ENCODE measurements at places on chromosomes 11 and 22.

GRCh38 chr22:19492504-19493174 lies 12.9 kb downstream of the CDC45 start:
- DNase-seq: no peak

GRCh38 chr22:23204541-23205157 lies 24.3 kb downstream of the BCR start:
- no peak for DNase-seq

DNA sequence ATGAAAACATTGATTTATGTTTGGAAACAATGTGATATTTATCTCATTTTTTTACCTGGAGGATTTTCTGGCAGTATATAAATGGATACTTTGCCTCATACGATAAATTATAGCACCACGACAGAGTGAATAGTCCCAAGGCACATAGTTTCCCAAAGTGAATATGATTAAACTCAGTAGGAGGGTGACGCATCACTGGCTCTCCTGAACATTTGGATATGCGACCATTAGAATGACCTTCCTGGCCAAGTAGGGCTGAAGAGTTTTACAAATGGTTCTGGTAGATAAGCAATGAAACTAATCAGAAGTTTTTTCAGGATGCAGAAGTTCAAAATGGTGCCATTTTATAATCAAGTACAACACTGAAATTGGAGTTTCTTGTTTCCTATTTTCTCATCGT lies 397.7 kb downstream of the AASDHPPT start:
- DNase-seq: no peak

GRCh38 chr22:46460857-46461256 lies 76.6 kb downstream of the CELSR1 start:
- no peak for DNase-seq

DNA sequence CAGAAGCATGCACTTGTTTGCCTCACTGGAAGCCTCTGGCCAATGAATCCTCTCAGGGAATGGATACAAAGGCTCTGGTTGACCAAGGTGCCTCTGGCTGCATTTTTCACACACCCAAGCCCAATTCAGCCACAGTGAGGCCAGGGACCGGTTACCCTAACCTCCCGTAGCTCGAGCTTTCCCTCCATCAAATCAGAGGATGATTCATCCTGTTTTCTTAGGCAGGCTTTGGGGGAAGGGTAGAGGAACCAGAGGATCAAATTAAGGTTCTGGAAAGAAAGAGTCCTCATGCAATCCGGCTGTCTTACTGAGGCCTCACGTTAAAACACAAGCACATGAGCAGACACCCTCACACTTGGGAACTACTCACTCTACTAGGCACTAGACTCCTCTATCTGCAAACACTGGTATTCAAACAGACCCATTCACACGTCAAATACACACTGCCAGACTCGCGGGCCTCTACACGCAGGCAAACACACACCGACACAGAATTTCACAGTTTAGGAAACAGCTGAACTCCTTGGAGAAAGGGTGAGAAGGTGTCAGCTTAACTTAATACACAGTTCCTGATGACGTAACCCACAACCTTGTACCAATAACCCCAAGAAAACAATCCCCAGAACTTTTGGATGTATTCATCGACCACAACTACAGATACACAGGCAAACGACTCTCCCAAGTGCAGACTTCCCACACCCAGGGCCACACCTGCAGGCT lies 12.4 kb downstream of the NRXN2 start:
- no peak for DNase-seq

GRCh38 chr11:11979488-11980117 lies 28.8 kb downstream of the DKK3 start:
- DNase-seq: no peak

DNA sequence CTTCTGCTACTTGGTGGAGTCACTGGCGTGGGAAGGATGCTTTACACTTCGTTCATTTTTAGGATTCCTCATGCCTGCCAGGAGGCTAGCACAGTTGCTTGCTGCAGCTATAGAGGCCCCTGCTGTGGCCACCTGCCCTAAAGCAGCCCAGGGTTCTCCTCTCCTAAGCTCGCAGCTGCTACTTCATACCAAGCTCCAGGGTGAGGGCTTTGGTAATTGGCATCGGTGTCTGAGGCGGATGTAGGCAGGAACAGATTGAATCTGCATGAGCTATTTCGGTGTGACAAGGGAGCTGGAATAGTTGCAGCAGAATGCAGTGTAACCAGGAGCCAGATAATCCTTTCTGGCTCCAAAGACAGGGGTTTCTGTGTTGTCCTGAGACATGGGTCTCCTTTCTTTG lies 133.1 kb downstream of the MICAL2 start:
- DNase-seq: no peak

DNA sequence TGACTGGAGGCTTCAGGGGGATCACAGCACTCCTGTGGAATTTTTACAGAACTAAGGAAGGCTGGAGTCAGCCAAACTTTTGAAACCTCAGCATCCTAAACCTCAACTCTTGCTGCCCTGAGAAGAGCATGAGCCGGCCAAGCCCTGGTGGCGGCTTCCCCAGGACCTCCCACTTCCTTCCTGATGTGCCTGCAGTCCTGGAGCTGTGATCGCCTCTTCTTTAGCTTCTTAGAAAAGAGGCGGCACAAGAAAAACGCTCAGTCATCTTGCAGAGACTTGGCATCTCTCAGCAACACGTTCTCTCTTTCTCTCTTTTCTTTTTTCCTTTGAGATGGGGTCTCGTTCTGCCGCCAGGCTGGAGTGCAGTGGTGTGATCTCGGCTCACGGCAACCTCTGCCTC lies 40.4 kb upstream of the AMPD3 start:
- DNase-seq: peak; percentile 13

- peak; percentile 85 for DNase-seq
These were observed 12.6 kb upstream of the UCP2 start for GRCh38 chr11:73995247-73995646.

DNA sequence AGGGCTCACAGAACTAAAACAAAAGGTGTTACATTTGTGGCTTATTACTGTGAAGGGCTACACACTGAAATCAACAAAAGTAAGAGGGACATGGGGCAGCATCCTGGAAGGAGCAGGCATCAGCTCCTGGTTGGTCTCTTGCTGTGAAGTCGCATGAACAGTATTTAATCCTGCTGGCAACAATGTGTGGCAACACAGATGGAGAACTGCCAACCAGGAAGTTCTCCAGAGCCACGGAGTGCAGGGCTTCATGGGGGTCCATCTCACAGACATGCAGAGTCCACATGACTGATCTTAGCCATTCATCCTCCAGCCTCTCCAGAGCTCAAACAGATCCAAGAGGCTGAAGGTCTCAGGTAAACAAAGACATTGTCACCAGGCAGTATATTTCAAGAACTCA lies 32.8 kb upstream of the FGF3 start:
- no peak for DNase-seq

GRCh38 chr22:37639771-37640590 lies 512 bp downstream of the SH3BP1 start:
- DNase-seq: no peak

GRCh38 chr11:61509043-61510029 lies 787 bp downstream of the LRRC10B start:
- DNase-seq: peak; percentile 29

DNA sequence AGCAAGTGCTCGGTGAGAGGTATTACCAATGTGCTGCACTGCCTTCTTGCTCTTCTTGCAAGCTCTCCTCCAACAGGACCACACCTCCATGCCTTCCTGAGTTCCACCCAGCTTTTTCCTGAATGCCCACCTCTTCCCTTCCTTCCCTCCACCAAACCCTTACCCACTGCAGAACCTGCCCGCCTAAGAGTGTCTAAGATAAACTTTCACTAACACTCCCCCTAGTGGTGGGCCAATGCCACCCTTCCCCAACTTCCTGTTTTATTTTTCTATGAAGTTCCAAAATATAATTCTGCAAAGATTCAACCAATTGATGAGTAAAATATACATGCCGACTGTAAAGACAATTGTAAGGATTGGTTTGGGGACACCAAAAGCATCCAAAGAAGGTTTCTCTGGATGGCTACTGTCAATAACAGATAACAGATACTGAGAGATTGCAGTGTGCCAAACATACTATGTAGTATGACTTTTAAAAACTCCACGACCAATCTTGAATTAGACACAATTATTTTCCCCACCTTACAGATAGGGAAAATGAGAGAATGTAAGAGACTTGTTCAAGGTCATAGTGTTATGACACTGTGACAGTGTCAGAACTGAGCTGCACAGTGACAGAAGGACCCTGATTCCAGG lies 38.6 kb upstream of the BMAL1 start:
- peak; percentile 55 for DNase-seq

- DNase-seq: peak; percentile 46
These were observed 935 bp downstream of the QSER1 start for GRCh38 chr11:32893343-32894148.

- no peak for DNase-seq
These were observed 62.7 kb downstream of the STK33 start for GRCh38 chr11:8531312-8531711.

DNA sequence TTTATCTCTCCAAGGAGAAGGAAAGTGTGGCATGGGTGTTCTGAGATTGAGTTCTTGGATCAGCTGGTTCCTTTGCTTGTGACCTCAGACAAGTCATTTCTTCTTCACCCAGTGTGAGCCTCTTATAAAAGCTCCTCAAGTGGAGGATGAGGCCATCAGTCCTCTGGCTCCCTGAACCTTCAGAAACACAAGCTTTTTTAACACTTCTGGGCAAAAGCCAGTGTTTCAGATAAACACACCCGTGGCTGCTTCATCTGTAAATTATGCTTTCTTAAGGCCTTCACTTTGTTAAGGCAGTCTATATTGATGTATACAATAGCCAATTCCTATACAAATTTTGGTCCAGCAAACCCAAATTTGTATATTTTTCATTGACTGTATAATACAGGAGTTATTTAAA lies 179.9 kb downstream of the DBX1 start:
- no peak for DNase-seq

DNA sequence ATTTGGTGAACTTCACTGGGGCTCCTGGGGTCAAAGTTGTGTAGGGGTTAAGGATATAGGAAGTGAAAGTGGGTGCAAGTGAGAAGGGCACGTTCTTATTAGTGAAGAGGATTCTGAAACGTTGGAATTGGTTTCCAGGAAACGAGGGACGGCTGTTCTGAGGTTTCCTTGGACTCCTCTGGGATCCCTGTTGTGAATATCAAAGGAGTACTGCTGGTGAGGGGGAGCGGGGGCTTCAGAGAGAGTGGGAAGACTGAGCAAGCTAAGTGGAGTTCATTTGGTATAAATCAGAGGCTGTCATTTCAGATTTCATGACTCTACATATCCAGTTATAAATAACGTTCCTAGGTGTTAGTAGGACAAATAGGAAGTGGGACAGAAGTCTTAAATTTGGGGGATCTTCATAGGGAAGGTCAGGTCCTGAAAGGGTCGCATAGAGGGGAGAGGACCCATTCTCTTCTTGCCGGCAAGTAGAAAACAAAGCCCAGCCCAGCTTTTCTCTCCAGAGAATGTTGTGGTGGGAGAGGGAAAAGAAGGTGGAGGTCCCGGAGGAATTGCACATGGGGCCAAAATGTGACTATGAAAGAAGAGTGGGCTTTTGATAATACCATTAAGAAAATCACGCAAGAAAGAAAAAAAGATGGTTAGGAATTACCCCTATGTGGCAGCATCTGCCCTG lies 1.1 kb upstream of the NELL1 start:
- no peak for DNase-seq

GRCh38 chr11:85903406-85903805 lies 48.2 kb downstream of the CCDC83 start:
- DNase-seq: no peak

GRCh38 chr22:29121124-29121523 lies 48.3 kb downstream of the KREMEN1 start:
- DNase-seq: no peak

All from CD4-positive, alpha-beta T cell treated with Interleukin-15 for 4 hours (primary cell).